ENCODE measurements at places on chromosomes 2 and 18.

DNA sequence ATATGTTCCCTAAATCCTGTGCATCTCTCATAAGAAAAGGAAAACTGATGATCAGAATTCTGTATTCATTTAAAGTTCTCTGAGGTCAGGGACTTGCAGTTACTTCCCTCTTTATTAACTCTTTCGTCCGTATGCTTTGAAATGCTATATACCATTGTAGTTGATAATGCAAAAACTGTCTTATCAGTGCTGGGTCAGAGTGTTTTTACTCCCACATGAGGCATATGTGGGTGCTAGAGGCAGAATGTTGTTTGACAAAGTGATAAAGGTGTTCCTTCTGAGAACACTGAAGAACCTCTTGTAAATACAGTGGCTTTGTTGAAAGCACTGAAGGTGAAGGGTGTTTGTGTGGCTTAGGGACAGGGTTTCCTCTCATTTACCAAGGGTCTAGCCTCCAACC lies 136.5 kb upstream of the NFATC1 start:
- no peak for DNase-seq

- no peak for DNase-seq
Measured at GRCh38 chr2:8453904-8454302, 228.0 kb upstream of the ID2 start.

- DNase-seq, result no peak
Measured at GRCh38 chr18:70982292-70982691, 693.4 kb downstream of the SOCS6 start.

DNA sequence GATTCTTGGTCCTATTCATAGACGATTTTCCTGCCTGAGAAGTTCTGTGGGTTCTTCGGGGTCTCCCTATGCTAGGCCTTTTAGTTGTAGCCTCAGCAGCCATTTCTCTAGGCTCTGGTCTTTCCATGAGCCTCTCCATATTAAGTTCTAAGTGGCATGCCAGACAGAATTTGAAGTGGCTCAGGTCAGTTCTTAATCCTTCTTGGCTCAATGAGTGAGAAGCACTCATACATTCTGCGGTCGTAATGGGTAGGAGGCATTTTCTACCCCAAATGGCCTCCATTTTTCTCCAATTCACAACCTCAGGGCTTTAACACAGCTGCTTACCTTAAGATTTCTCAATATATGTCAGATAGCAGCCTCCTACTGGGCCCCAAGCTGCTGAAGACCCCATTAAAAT lies 405.3 kb upstream of the GALNT5 start:
- no peak for DNase-seq

GRCh38 chr18:40529478-40529877 lies 1425.6 kb upstream of the PIK3C3 start:
- DNase-seq, result no peak

- no peak for DNase-seq
Measured at GRCh38 chr2:30074023-30074422, 72.8 kb upstream of the YPEL5 start.

DNA sequence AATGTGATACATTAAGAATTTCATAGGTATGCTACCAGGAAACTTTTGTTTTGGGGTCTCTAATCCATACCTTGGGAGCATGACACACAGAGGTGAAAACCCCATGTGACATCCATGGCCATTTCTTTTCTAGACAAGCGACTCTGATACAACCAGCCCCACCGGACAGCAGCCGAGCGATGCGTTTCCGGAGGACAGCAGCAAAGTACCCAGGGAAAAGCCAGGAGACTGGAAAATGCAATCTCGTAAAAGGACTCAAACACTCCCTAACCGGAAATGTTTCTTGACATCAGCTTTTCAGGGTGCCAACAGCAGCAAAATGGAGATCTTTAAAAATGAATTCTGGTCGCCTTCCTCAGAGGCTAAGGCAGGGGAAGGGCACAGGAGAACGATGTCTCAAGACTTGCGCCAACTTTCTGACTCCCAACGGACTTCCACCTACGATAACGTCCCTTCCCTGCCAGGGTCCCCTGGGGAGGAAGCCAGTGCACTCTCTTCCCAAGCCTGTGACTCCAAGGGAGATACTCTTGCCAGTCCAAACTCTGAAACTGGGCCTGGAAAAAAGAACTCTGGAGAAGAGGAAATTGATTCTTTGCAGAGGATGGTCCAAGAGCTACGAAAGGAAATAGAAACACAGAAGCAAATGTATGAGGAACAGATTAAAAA lies 48.9 kb downstream of the BMP10 start:
- DNase-seq, result no peak

GRCh38 chr18:27661320-27662018 lies 476.4 kb upstream of the CHST9 start:
- DNase-seq, result no peak

DNA sequence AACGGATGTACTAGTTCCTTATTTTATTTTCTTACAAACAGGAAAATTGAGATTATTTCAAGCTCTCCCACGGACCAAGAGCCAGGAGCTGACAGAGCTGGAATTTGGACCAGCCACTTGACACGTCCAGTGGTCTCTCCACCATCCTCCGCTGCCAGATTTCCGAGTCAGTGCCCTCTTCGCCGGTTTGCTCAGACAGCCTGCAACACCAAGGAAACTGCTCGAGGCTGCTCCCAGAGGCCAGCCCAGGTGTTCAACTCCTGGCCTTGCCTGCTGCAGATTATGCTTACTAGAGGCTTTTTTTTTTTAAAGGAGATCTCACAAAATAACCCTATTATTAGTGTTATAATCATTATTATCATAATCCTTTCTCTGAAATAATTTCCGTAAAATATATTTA lies 779.8 kb downstream of the RNF144A start:
- DNase-seq, result no peak

GRCh38 chr2:45614330-45614729 lies 3.3 kb upstream of the SRBD1 start:
- DNase-seq, result no peak

DNA sequence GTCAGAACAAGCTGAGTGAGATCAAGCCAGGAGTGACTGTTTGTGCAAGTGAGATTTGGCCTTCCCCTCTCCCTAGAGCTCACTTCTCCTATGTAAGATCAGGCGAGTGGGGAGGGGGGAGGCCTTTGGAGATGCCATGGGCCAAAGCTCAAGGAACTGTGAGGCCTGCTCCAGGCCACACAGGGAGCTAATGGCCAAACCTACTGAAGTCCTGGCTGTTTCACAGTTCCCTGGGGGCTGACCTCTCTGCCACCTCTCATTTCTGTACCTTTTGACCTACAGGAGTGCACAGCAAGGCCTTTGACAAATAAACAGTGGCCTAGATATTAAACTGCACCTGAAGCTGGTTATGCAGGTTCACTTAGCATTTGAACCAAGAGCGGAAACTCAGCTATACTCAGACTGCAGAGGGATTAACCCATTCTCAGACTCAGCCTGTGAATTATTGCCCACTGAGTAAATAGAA lies 235.0 kb upstream of the NT5C1B start:
- no peak for DNase-seq

DNA sequence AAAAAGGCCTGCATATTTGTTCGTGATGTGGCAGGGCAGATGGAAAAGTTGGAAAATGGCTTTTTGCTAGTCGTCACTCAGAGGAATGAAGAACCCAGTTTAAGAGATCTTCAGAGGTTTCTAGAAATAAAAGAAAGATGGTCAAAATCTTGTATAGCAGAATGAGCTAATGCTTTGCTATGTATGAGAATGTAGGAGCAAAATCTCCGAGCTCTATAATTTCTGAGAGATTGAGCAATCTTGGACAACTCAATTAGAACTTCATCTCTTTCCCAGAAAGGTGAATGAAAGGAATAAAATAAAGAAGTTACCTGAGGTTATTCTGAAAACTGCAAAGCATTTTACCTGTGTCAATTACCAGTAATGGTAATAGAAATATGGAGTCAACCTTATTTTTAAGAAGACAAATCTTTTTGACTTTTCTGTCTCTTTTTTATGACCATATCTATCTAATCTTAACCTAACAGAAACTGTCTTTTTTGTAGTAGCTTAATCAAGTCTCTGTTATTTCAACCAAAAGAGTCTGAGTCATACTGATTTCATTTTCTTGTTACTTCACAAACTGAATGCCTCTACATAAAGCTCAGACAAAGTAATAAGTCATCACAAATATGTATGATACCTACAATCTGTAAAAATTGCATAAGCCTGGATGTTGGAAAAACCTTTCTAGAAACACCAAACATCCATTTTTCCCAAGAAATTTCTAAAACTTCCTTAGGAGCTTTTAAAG lies 32.5 kb downstream of the CCDC68 start:
- DNase-seq, result no peak

- DNase-seq, result no peak
Measured at GRCh38 chr18:23722646-23723045, 33.4 kb downstream of the LAMA3 start.

DNA sequence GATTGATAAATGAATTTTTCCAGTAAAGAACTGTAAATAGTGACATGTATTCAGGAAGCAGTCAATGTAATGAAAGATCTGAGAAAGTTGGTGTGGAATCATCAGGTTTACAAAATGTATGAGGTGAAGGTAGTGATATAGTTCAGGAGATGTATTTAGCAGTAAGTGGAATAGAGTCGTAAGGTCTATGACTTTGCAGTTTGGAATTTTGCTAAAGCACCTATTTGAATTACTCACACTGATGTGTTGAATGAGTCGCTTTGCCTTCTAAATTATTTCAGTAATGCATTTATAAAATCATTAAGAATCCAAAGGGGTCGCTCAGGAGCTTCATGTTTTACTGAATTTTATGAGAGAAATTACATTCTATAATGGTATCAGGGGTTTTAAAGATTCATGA lies 713.7 kb downstream of the DSC3 start:
- no peak for DNase-seq

- DNase-seq, result no peak
Measured at GRCh38 chr18:22841840-22842239, 91.3 kb upstream of the RBBP8 start.

GRCh38 chr2:142983174-142983573 lies 105.7 kb downstream of the KYNU start:
- no peak for DNase-seq

GRCh38 chr2:239093542-239093941 lies 245.7 kb downstream of the TWIST2 start:
- no peak for DNase-seq

DNA sequence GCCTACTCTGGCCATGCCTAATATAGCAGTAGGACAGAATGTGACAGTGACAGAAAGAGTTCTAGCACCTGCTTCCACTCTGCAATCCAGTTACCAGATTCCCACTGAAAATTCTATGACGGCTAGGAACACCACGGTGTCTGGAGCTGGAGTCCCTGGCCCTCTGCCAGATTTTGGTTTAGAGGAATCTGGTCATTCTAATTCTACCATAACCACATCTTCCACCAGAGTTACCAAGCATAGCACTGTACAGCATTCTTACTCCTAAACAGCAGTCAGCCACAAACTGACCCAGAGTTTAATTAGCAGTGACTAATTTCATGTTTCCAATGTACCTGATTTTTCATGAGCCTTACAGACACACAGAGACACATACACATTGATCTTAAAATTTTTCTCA lies 45.2 kb upstream of the TTR start:
- no peak for DNase-seq

DNA sequence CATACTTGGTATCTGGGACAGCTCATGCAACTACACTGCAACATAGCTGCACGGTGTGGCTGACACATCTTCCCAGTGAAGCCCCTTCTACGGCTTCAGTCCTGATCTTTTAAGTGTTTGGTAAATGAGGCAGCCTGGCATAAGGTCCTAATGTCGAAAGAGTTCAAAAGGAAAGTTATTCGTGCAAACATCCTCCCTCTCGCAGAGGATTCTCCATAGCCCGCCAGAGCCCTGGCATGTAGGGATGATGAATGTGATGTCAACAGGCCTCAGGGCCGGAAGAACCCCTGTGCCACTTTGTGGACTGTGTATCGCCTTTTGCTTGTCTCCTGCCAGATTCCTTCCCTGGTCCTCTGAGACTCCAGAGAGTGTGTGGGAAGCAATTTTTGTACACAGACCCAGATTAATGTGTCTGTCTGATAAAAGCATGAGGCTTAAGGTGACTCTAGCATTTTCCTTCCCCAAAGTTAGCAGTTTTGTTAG lies 88.5 kb downstream of the SOCS6 start:
- no peak for DNase-seq

DNA sequence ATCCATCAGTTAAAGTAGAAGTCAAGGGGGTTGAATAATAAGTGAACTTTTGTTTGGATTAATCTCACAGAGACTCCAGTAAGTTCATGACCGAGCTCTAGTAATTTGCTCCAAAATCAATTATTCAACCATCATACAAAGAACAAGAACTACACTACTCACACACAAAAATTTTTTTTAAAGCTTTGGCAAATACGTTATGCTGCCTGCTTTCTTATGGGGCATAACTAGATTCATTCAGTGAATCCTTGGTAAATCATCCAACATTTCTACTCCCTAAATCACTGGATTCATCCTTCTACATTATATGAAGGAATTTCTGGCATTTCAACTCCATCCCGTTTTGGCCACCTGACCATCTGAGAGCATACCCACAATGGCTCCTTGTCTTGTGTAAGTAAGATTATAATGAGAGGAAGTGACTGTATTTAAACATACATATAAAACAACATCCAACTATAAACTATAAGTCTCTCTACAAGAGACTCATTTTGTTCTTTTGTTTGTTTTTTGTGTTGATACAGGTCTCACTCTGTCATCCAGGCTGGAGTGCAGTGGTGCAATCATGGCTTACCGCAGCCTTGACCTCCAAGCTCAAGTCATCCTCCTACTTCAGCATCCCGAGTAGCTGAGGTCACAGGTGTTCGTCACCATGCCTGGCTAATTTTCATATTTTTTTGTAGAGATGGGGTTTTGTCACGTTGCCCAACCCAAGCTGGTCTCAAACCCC lies 144.2 kb upstream of the LRRTM4 start:
- DNase-seq, result no peak

- DNase-seq, result no peak
Measured at GRCh38 chr2:118477111-118477862, 370.2 kb downstream of the EN1 start.

DNA sequence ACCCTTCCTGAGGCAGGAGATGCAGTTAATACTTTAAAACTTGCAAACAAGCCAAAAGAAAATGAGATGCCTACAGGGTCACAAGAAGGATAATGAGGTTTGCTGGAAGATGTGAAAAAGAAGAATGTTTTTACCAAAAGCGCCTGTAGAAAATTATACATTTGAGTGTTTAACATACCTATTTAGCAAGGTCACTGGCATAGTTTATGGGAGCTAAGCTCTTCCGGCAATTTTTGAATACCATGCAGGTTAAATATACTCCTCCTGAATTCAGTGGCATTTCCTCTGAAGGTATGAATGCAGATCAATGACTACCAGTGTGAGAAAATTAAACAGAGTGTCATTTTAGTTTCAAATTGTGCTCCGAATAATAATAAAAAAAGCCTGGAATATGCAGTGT lies 21.2 kb upstream of the MAP3K20 start:
- no peak for DNase-seq

DNA sequence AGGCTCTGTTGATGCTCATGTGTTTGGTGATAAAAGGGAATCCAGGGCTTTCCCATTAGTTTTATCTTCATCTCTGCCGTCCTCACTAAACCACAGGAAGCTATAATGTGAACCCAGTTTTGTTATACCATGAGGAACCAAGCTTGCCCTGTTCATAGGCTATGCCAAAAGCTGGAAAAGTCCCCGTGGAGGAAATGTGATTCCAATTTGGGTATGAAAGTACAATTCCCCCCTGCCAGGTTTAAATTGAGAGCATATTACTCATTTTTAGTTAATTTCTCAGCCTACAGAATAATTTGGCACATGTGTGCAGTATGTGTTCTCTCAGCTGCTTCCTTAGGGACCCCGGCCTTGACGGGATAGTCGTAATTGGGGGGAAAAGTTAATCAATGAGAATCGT lies 327.4 kb downstream of the RND3 start:
- no peak for DNase-seq
